ENCODE measurements at places on chromosomes 4 and X.

- DNase-seq = no peak
Observed at GRCh38 chr4:110354460-110354859, 121.5 kb upstream of the ENPEP start.

DNA sequence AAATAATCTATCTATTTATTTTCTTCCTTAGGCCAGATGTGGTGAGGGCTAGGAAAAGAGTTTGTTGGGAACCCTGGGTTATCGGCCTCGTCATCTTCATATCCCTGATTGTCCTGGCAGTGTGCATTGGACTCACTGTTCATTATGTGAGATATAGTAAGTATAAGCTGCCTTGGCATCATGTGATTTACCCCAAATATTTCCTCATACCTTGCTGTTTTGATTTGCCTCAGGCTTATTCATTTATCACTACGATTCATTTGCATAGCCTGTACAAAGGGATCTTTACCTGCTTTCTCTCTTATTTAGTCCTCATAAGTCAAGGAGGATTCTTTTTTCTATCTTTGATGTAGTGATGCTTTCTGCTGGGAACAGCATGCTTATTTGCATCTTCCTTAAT lies 14.5 kb downstream of the TMPRSS11E start:
- no peak for DNase-seq

DNA sequence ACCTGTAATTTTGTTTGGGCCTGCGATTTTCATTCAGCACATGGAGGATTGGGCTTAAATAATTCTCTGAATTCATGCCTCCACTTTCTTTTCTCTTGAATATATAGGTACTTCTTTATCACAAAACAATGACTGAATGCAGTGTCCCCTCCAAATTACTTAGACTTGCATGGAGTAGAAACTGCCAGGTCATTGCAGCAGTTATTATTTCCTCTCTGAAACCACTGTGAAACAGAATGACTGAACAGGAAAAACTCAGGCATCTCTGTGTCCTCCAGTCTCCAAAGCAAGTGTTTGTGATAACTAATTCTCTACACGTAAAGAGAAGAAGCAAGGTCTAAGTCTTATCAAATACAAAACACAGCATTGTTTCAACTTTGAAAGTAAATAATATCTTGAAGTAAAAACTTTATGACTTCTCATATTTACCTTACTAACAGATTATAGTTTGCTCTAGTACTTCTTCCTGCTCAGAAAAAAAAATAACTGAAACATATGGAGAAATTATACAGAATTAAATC lies 144.5 kb upstream of the DIAPH2 start:
- no peak for DNase-seq

DNA sequence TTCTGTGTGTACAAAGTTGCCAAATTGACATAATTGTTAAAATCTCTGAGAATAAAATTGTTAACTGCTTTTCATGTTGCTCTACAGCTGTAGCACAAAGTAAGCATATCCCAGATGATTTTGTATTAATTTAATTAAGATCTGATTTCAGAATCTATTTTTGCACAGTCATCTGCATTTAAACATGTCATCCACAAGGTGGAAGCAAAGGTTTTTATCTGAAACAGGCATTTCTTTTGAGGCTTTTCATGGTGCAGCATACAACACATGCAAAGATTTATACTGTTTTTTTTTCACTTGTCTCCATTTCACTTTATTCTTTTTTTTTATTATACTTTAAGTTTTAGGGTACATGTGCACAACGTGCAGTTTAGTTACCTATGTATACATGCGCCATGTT lies 51.2 kb downstream of the GC start:
- no peak for DNase-seq

- no peak for DNase-seq
Observed at GRCh38 chr4:5892323-5893003, 423 bp downstream of the CRMP1 start.

- DNase-seq = no peak
Observed at GRCh38 chr4:138573246-138573645, 331.1 kb upstream of the SLC7A11 start.

DNA sequence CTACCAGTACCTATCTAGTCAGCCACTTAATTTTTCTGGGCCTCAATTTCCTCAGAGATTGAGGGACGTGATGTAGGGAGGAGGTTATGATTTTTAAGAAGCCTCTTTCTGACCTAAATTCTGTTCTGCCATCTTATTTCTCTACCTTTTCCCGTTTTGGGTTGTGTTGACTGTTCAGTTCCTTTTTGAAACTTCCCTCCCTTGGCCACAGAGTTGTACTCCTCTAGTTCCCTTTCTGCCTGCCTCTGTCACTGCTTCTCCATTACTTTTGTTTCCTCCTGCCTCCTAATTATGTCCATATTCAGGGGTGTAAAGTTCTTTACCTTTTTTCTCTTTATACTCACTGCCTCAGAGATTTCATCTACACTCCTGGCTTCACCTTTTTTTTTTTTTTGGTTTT lies 25.4 kb downstream of the CLCN5 start:
- no peak for DNase-seq

DNA sequence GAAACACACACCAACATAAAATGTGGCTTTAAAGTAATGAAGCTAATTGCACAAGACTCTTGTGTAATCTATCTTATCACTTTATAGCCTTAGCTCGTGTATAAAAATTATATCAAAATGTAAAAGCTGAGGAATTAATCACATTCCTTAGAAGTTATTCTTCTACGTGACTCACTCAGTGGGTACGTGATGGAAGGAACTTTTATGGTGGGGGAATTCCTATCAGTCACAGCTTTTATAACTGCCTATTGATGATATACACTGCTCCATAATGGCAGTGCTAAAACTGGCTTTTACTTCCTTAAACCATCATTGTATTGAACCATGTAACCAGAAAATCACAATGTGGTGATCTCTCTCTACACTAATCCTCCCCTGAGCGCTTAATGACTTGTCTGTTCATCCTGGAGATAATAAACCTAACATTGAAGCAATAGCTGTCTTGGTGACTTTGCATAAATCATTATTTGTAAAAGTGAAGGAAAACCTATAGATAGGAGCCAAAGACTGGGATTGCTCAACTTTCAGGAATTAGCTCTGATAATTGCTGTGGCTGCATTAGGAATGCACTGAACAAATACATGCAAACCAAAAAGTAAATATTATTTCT lies 276.7 kb downstream of the GBA3 start:
- DNase-seq = no peak

GRCh38 chr4:183905593-183906488 lies 734 bp downstream of the STOX2 start:
- no peak for DNase-seq

DNA sequence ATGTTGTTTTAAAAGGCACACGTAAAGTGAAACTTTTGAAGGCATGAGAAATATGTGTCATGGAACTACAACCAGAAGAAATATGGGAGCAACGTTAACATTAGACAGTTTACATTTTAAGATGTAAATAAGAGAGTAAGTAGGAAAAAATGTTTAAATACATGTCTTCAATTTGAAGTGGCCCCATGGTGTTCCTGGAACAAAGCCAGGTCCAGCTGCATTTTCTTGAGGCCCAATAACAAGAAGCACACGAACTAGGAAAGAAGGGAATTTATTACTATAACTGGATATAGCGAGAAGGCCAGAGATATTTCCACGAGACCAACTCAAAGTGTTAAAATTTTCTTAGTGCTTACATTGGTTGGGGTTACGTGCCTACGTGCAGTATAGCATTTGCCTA lies 458.1 kb downstream of the KCTD8 start:
- no peak for DNase-seq

- peak; percentile 23 for DNase-seq
Observed at GRCh38 chr4:77072195-77072753, 3.5 kb downstream of the CCNI start.

DNA sequence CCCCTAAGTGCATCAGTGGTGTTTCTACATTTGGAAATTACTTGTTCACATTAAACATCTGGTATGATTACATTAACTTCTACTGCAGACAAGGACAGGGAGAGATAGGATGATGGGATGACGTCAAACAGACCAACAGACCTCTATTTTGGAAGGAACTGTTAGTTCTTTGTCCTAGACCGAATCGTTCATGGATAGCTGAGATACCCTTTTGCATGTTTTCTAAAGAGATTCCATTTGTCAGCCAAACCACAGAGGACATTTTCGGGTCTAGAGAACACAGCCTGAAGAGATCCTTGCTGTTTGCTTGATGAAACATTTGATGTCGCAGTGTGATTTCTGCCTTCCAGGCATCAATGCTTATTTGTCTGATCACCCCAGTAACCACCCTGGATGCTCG lies 27.7 kb downstream of the CHST7 start:
- no peak for DNase-seq

GRCh38 chr4:187017147-187017546 lies 293.5 kb upstream of the FAT1 start:
- DNase-seq = no peak

- DNase-seq = no peak
Observed at GRCh38 chrX:153783378-153784013, 2.7 kb downstream of the SRPK3 start.

DNA sequence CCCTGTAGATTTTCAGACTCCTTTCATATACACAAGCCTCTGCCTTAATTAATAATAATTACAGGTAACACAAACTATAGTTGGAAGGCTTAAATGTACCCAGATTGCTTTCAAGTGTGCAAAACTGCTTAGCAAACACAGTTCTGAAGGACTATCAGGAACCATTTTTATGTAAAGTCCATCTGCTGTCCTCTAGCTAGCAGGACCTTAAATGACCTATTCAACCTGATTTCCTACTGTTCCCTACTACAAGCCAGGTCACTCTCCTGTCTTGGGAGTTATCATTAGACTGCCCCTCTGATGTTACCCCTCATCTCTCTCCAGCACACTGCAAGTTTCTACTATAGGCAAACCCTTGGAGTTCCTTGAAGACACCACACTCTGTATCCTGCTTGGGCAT lies 157.3 kb downstream of the GBA3 start:
- DNase-seq = no peak

DNA sequence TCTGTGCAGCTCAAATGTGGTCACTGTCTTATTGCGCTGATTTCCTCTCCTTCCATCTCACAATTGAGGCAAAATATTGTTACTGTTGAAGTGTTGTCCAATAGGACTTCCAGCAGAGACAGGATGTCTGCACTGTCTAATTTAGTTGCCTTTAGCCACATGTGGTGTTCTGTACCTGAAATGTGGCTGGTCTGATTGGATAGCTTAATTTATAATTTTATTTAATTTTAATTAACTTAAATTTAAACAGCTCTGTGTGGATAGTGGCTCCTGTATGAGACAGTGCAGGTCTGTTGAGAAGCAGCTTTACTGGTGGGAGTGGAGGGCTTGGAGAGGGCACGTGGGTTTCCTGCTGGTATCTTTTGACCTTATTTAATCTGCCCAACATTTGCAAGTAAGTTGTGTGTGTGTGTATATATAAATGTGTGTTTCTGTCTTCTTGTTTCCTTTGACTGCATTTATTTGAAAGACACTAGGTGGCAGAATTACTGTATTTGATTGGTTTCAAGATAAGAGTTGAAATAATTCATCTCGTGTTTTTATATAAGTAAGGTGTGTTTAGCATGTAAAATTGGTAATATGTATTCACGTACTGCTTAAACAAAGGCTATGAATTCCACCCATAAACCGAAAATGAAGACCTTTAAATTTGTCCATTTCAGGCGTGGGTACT lies 55.3 kb upstream of the MSANTD1 start:
- DNase-seq = no peak

- DNase-seq = no peak
Observed at GRCh38 chr4:23894021-23894420, 4.2 kb upstream of the PPARGC1A start.

GRCh38 chrX:110114260-110114776 lies 111.4 kb downstream of the TMEM164 start:
- no peak for DNase-seq

DNA sequence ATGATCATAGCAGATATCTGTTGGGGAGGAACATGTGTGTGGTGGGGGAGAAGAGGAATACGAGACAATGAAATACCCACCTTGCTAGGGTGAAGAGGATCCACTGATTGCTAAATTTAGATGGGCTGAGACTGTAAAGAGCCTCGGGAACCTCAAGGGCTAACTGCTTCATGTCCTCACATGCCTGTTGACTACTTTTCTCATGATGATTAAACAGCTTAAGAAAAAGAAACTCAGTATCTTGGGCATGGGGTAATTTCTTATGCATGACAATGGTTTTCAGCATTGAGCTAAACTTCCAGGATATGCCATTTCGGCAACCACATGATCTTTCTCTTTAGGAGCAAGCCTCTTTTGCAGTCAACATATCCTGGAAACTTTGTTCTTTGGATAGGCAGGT lies 3.9 kb upstream of the LNX1 start:
- DNase-seq = no peak

GRCh38 chr4:891747-892146 lies 40.4 kb downstream of the GAK start:
- no peak for DNase-seq

- DNase-seq = no peak
Observed at GRCh38 chrX:37912777-37913176, 65.4 kb upstream of the DYNLT3 start.

GRCh38 chr4:24104158-24104565 lies 214.3 kb upstream of the PPARGC1A start:
- DNase-seq = no peak

GRCh38 chr4:7760228-7760627 lies 179.4 kb downstream of the AFAP1 start:
- DNase-seq = no peak

DNA sequence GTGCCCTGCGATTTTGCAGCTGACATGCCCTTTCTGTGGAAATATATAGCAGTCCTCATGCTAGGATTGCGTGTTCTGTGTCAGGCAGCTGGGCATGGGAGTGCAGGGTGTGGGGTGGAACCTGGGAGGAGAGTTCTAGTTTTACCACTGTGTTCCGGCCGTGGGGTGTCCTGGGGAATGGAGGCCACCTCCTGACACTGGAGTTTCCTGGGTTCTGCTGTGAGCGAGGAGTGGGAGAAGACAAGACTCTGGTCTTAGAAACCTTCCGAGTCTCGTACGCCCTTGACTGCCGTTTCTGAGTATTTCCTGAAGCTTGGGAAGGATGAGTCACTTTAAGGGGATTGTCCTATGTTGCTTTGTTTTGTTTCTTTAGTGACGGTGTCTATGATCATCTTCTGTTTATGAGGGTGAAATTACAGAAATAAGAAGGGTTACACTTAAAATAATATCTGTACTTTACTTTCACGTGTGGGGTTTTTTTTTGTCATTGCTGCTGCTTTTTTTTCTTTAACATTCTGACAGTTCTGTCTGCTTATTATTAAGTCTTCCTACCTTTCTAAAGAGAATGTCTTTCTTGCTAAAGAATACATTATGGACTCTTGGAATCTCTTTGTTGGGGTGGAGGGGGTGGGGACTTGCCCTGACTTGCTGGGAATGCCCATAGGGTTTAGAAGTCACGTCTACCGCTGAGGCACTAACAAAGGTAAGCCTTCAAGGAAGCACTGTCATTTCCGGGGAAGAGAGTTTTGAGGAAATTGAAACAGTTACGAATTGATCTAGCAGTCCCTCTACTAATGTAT lies 19.1 kb downstream of the CD99 start:
- DNase-seq = peak; percentile 64

DNA sequence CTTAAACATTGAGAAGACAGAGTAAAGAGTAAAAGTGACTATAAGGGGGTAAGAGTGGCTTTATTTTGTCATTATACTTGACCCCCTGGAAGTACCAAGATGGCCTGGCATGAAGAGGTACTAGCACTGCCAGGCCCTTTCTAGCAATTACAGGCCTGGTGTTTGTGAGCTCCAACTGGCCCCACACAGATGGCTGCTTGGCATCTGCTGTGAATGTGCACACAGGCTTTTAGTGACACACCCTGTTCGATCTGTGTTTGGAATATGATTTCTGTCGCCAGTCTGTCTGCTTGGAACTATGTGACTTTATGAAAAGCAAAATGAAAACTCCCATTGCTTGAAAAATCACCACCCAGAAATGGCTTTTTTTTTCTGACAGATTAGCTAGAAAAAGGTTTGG lies 123.3 kb downstream of the CLCN4 start:
- no peak for DNase-seq

Measured in activated naive CD4-positive, alpha-beta T cell treated with anti-CD3 and anti-CD28 coated beads, Interleukin-2, amount 50 U/mL, for 16 hours (primary cell).